Stimulated activated CD4-positive, alpha-beta T cell treated with anti-CD3 and anti-CD28 coated beads, Interleukin-2, amount 100 ng/mL, for 48 hours (primary cell): ENCODE measurements at places on chromosomes 2 and 18.

GRCh38 chr2:179049546-179050311 lies at the start of gene CCDC141:
Gene CCDC141 (minus strand): TSS chr2:179050137. CDS start chr2:179049941, 196 bp downstream.
- DNase-seq, result no peak

DNA sequence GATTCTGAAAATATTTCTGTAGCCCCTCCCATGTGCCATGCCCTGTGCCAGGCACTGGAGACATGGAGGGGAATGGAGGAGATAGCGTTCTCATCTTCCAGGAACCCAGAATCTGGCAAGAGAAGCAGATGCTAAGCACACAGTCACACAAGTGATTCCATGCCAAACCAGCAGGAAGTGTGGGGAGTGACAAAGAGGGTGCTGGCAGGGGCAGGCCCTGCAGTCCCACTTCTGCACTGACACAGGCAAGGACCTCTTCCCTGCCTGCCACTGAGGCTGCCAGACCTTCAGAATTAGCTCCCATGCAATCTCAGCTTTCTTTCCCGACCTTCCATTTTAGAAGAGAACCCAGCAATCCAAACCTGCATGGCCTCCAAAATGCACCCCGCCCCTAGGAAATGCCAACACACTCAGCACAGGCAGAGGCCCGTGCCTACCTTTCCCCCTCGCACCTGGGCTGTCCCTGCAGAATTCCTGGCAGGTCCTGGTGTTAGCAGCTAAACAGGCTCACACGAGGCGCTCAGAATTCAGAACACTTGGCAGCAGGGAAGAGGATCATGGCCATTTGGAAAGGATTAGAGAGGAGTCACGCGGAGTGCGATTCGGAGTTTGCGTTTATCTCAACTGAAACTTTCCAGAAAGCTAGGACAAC lies 155.3 kb downstream of the MSH2 start:
- DNase-seq, result no peak

DNA sequence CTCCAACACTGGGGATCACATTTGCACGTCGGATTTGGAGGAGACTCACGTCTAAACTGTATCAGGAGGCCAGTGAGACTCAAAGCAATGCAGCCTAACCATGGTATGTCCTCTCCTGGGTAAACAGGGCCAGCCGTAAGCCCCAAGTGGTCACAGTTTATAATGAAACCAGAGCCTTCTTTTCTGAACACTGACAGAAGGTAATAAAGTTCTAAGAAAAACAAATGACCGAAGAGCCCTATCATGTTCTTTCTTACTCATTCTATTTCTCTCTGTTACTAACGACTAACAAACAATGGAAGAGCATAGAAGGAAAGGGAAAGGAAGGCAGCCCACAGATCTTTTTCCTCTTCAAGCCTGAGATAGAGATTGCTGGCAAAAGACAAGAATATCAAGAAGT lies 796.8 kb upstream of the SOX11 start:
- no peak for DNase-seq

DNA sequence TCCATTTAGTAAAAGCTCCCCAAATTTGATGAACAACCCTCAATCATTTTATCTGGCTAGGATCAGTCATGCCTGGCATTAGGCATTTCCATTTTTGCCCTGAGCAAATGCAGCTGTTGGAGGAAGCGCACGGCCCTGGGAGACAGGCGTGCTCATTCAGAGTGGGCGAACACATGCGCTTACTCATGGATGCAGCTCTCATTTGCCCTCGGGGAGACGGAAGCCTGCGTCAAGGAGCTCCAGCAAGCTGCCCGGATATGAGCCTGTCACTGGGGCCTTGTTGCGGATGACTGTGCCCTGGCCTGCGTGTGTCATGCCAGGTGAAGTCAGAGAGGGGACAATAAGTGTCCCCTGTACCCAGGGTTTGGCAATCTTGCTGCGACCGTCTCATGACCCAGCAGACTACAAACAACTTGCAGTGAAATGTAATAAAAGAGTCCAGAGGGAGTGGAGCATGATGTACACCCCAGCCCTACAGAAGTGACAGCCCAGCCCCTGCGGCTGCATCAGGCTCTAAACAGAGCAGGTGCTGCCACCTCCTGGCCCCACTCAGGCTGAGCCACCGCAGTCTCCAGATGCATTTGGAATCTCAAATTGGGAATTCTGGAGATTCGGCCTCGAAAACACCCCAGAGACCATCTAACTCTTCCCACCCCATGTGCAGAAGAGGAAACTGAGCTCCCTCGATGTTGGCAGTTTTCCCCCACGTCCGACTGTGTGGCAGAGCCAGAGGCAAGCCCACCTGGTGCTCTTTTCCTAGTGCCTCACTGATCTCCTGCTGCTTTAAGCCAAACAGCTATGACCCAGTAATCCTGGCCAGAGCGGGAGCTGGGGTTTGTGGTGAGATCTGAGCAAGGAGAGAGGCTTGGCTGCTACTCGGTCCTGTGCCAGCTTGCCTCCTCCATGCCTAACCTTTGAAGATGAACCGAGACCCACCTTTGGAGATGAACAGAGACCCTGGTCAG lies 105.0 kb upstream of the ALK start:
- DNase-seq, result no peak
